ENCODE measurements at places on chromosomes 2 and 18. TPM values are rescaled to one million over a fixed set of nuclear protein-coding genes. Genes with fewer than 3 reads are reported as not detected.

GRCh38 chr2:203533676-203534591, 1.2 kb downstream of the RAPH1 start:
- no peak for DNase-seq

EMILIN2 gene
- 17.7 TPM for total RNA-seq

FARP2 gene
- 14.0 TPM for total RNA-seq

LMAN2L gene
- total RNA-seq: 25.7 TPM

NFATC1 gene
- 19.8 TPM for total RNA-seq

Measured in Right ventricle myocardium superior (tissue), 1 donor.